ENCODE measurements at places on chromosomes 3 and 15.
A peak's percentile ranks its signal among the peaks of the same experiment; 100 is the strongest.

GRCh38 chr3:134677196-134677986 is 26.6 kb upstream of the KY start:
- H3K4me3 ChIP-seq: no peak overlapping the region
- H3K4me1 ChIP-seq: no peaks in the 10 kb centered on the region
- no peaks in the 10 kb centered on the region for H3K27me3 ChIP-seq
- no peak for DNase-seq

DNA sequence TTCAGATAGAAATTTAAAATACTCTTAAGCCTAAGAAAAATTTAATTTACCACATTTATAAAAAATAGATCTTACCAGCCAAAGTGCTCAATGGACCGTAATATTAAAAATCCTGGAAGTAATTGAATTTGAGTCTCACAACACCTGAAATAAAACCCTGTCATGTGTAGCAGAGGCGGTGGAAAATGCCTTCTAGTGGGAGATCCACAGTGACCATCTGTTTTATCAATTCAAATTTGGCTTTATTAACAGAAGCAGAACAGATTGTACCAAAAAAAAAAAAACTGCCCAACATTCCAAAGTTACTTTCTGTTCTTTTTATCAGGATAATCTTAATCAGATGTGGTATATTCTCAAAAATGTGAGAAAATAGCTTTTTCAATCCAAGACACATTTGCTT is 71.7 kb downstream of the DMXL2 start:
- no peaks in the 10 kb centered on the region for H3K27me3 ChIP-seq
- no peaks in the 10 kb centered on the region for H3K4me1 ChIP-seq
- H3K4me3 ChIP-seq: peak overlapping the region; percentile 1
- H3K36me3 ChIP-seq: no peaks in the 10 kb centered on the region
- no peak for DNase-seq

DNA sequence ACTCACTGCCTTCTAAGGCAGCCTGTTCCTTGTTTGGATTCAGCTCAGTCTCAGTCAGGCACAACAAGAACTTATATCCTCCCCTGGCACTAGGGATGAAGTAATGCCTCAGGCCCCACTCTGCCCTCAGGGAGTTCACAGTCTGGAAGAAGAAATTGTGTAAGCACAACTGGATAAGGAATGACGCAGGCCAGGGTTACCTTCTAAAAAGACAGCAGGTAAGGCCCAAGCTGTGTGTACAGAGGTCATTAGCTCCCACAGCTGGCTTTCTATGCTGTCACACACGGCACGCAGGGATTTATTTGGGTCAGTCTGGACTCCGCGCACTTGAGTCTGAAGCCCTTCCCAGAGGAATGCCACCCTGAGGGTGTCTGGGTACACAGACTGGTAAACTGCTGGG is 82.9 kb downstream of the IQSEC1 start:
- peaks cover 19% of the 10 kb centered on the region for H3K4me1 ChIP-seq
- no peak overlapping the region for H3K4me3 ChIP-seq
- no peaks in the 10 kb centered on the region for H3K36me3 ChIP-seq
- DNase-seq: no peak

- no peak overlapping the region for H3K4me3 ChIP-seq
- H3K27ac ChIP-seq: peak overlapping the region; percentile 74
- no peak for DNase-seq
- peaks cover 67% of the 10 kb centered on the region for H3K4me1 ChIP-seq
- no peaks in the 10 kb centered on the region for H3K36me3 ChIP-seq
- no peaks in the 10 kb centered on the region for H3K27me3 ChIP-seq
These were observed 45.3 kb upstream of the VILL start for GRCh38 chr3:37945156-37945806.

DNA sequence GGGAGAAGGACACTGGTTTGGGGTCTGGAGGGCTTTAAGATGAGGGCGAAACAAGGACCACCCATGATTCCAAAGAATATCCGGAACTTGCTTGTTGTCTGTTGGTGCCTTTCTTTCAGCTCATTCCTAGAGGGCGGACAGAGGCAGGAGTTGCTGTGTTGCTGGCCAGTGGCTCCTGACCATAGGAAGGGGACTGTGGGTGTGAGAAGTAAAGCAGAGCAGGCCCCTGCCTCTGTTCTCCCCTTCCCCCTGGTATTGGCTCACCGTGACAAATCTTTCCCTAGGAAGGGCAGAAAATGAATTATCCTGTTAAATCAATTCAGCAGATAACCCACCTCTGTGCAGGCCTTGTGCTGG is 89.1 kb downstream of the LIPC start:
- no peak for DNase-seq
- H3K27me3 ChIP-seq: no peaks in the 10 kb centered on the region
- H3K4me3 ChIP-seq: no peak overlapping the region
- no peaks in the 10 kb centered on the region for H3K36me3 ChIP-seq

- no peaks in the 10 kb centered on the region for H3K27me3 ChIP-seq
- no peak overlapping the region for H3K4me3 ChIP-seq
- no peak overlapping the region for H3K27ac ChIP-seq
- H3K36me3 ChIP-seq: no peaks in the 10 kb centered on the region
These were observed 136.7 kb upstream of the ADAMTS9 start for GRCh38 chr3:64824394-64824909.

DNA sequence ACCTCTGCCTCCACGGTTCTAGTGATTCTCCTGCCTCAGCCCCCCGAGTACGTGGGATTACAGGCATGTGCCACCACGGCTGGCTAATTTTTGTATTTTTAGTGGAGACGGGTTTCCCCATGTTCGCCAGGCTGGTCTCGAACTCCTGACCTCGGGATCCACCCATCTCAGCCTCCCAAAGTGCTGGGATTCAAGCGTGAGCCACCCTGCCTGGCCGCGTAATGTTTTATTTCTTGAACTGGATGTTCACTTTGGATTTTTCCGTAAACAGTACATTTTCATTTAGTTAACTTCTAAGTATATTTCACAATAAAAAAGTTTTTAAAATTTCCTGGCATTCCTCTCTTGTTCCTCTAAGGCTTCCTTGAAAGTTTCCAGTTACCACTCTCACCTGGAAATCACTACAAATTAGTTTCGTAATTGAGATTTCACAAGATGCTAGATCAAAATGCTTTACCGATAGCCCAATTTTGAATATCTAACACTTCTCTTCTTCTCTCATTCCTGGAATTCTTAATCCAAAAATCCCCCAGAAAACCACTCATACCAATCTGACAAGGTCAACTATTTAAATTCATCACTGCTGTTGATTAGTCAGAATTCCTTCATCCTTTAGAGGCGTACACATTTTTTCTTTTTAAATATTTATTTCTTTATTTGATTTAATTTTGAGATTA is 44.7 kb upstream of the INO80 start:
- no peak overlapping the region for H3K4me3 ChIP-seq
- no peaks in the 10 kb centered on the region for H3K4me1 ChIP-seq
- H3K27me3 ChIP-seq: no peaks in the 10 kb centered on the region
- H3K27ac ChIP-seq: no peak overlapping the region
- no peak for DNase-seq

GRCh38 chr3:36596419-36596818 is 167.9 kb downstream of the DCLK3 start:
- H3K27ac ChIP-seq: no peak overlapping the region
- no peaks in the 10 kb centered on the region for H3K36me3 ChIP-seq
- H3K4me3 ChIP-seq: no peak overlapping the region
- H3K27me3 ChIP-seq: no peaks in the 10 kb centered on the region
- no peaks in the 10 kb centered on the region for H3K4me1 ChIP-seq

- H3K27ac ChIP-seq: no peak overlapping the region
- H3K36me3 ChIP-seq: no peaks in the 10 kb centered on the region
- DNase-seq: no peak
- no peaks in the 10 kb centered on the region for H3K4me1 ChIP-seq
- no peaks in the 10 kb centered on the region for H3K27me3 ChIP-seq
These were observed 212.3 kb upstream of the NECTIN3 start for GRCh38 chr3:110859336-110859735.

DNA sequence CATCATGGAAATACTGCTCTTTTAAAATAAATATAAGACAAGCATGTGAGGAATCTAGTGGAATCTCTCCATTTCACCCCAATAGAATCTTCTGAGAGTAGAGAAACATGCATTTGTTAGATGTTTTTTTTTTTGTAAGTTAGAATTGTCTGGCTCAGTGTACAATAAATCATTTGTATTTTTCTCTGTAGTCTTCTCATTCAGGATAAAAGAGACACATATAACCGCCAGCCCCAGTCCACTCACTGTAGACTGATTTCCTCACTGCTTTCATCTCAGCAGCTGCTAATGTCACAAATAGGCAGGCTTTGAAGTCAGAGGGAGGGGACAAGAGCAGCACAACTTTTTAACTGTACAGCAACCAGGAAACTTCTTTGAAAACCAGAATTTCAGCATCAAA is 140.2 kb upstream of the RBMS3 start:
- no peaks in the 10 kb centered on the region for H3K27me3 ChIP-seq
- DNase-seq: no peak
- no peaks in the 10 kb centered on the region for H3K36me3 ChIP-seq
- H3K4me1 ChIP-seq: no peaks in the 10 kb centered on the region
- no peak overlapping the region for H3K27ac ChIP-seq

DNA sequence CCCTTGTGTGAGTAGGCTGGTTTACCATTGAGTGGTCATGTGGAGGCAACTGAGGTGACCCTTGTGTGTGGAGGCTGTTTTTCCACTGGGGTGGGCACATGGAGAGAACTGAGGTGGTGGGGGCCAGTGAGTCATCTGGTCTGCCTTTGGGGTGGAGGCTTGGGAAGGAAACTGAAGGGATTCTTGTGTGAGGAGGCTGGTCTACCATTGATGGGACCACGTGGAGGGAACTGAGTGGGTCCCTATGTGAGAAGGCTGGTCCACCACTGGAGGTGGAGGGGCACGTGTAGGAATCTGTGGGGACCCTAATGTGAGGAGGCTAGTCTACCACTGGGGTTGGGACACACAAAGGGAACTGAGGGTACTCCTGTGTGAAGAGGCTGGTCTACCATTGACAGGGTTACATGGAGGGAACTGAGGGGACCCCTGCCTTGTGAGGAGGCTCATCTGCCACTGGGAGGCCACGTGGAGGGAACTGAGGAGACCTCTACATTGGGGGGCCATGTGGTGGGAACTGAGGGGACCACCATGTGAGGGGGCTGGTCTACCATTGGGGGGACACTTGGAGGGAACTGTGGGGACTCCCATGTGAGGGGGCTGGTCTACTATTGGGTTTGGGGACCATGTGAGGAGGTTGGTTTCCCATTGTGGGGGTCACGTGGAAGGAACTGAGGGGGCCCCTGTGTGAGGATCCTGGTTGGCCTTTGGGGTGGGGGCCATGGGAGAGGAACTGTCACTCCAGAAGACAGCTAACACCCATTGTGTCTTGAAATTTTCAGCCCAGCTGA is 164.5 kb downstream of the WNT7A start:
- no peaks in the 10 kb centered on the region for H3K4me1 ChIP-seq
- DNase-seq: peak; percentile 43
- H3K27me3 ChIP-seq: no peaks in the 10 kb centered on the region
- no peaks in the 10 kb centered on the region for H3K36me3 ChIP-seq

- H3K27ac ChIP-seq: no peak overlapping the region
- no peak for DNase-seq
- H3K4me3 ChIP-seq: no peak overlapping the region
- peaks cover 24% of the 10 kb centered on the region for H3K27me3 ChIP-seq
These were observed 143.4 kb downstream of the ANXA2 start for GRCh38 chr15:60254416-60254815.

GRCh38 chr3:127384717-127385539 is 97.1 kb upstream of the PRR20G start:
- H3K4me1 ChIP-seq: no peaks in the 10 kb centered on the region
- no peaks in the 10 kb centered on the region for H3K36me3 ChIP-seq
- peaks cover 35% of the 10 kb centered on the region for H3K27me3 ChIP-seq
- no peak for DNase-seq
- H3K4me3 ChIP-seq: no peak overlapping the region
- H3K27ac ChIP-seq: no peak overlapping the region

GRCh38 chr3:185221203-185221602 is 32.6 kb downstream of the EHHADH start:
- no peak for DNase-seq
- H3K27ac ChIP-seq: no peak overlapping the region
- no peaks in the 10 kb centered on the region for H3K4me1 ChIP-seq
- H3K4me3 ChIP-seq: no peak overlapping the region

GRCh38 chr3:104717828-104718196 is 648.9 kb upstream of the ALCAM start:
- no peaks in the 10 kb centered on the region for H3K36me3 ChIP-seq
- no peak for DNase-seq
- H3K4me1 ChIP-seq: no peaks in the 10 kb centered on the region

DNA sequence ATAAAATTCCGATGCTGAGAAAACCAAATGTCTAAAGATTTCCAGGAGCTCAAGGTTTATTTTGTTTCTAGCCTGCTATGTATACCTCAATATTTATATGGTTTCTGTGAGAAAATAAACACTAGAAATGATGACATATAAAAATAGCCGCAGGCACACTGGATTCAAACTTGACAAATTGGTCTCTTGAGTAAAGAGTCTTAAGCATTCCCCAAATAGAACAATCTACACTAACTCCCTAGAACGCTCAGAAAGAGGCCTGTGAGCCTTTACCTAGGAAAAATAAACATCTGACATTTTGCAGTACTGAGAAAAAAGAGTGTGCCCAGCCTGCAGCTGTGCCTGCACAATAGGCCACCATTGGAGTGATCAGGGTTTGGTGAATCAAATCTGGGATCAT is 75.2 kb downstream of the NEK10 start:
- H3K27ac ChIP-seq: no peak overlapping the region
- no peak overlapping the region for H3K4me3 ChIP-seq
- no peak for DNase-seq
- no peaks in the 10 kb centered on the region for H3K4me1 ChIP-seq
- no peaks in the 10 kb centered on the region for H3K36me3 ChIP-seq

DNA sequence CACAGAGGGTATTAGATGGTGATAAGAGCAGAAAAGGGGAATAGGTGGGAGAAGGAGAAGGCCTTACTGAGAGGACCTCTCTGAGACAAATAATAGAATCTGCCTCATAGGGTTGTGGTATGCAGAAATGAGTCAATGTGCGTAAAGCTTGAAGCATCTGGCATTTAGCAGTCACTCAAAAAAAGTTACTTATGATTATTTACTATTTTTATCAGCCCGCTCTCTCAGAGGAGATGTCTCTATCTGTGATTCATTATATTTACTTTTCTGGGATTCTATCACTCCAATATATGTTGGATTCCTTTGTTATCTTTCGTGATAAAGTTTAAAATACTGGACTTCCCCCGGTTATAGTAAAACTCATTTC is 4.6 kb upstream of the TM4SF1 start:
- DNase-seq: no peak
- H3K4me3 ChIP-seq: no peak overlapping the region
- H3K36me3 ChIP-seq: no peaks in the 10 kb centered on the region
- peaks cover 57% of the 10 kb centered on the region for H3K4me1 ChIP-seq
- H3K27me3 ChIP-seq: no peaks in the 10 kb centered on the region
- H3K27ac ChIP-seq: no peak overlapping the region

DNA sequence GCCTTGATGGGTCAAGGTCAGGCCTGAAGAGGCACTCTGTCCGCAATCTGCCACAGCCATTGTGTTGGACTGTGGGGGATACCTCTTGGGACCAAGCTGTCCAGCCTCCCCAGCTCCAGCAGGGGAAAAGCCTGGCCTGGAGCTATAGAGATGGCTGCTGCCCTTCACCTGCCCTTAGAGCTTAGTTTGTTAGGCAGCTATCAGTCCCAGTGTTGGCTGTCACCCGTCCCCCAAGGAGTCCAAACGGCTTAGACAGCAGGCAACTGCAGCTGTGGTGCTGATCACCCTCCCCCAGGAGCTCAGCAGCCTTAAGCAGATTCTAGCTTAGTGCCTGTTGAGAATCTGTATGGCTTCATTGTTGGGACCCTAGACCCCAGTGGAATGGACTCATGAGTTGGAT is 180.3 kb downstream of the MYRIP start:
- H3K27me3 ChIP-seq: no peaks in the 10 kb centered on the region
- no peak for DNase-seq
- H3K36me3 ChIP-seq: no peaks in the 10 kb centered on the region
- no peak overlapping the region for H3K4me3 ChIP-seq

GRCh38 chr3:191047930-191048329 is 151.1 kb upstream of the OSTN start:
- no peaks in the 10 kb centered on the region for H3K4me1 ChIP-seq
- H3K27me3 ChIP-seq: no peaks in the 10 kb centered on the region
- H3K4me3 ChIP-seq: no peak overlapping the region
- no peak overlapping the region for H3K27ac ChIP-seq
- H3K36me3 ChIP-seq: no peaks in the 10 kb centered on the region

Measured in suprapubic skin (tissue), 4 donors.